ENCODE measurements at places on chromosomes 12 and 14.

DNA sequence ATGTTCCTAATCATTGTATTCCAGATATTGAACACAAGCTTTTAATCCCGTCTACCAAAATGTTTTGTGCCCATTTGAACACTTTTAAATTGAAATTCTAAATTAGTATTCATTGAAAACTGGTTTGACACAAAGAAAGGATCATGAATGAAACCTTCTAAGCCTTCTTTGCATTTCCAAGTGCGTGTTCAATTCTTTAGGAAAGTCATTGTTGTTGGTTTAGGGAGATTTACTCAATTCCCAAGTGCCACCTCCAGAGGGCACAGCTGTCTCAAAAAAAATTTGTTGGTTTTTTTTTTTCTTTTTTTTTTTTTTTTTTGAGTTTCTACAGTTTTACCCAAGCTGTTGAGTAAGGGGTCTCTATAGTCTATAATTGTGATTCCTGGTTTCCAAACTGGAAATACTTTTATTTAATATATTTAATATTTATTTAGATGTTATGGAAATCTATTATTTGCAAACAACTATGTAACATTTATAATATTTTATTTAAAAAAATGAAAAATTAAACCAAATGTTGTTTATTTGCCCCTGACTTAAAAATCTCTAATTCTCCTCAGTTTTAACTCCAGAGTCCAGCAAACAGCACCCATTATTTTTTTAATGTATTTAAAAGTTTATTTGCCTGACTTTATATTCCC lies 79.9 kb downstream of the NEDD1 start:
- peak; percentile 33 for DNase-seq

DNA sequence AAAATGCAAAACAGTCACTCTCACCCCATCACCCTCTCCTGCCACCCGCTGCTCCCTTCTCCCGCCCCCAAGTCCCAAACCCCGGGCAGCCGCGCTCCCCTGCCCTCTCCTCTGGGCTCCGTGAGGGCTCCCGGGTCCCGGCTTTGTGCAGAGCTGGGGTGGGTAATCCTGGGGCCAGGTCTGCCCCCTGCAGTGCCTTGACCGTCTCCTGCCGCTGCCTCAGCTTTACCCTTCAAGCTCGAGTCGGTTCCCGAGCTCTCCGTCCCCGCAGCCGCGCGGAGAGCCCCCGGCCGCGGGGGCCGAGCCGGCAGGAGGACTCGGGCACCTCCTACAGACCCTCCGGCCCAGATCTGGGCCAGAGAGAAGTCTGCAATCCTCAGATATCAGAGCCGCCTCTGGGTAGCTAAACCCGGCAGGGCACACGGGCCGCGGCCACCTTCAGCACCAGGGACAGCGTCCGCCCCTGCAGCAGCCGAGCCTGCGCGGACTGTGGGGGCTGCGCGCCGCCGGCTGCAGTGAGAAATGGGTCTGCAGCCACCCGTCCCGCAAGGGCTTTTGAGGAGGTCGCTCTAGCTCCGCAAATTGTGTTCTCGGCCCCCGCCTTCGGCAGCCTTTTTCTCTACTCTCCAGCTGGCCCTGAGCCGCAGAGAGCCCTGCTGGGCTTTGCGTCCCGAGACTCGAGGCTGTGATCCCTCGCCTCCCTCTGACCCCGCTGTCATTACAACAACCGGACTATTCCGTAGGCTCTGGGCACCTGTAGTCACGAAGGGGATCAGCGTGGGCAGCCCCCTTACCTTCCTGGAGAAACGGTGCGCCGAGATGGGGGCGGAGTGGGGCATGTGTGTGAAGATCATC lies 1.2 kb downstream of the PRMT8 start:
- peak; percentile 50 for DNase-seq

DNA sequence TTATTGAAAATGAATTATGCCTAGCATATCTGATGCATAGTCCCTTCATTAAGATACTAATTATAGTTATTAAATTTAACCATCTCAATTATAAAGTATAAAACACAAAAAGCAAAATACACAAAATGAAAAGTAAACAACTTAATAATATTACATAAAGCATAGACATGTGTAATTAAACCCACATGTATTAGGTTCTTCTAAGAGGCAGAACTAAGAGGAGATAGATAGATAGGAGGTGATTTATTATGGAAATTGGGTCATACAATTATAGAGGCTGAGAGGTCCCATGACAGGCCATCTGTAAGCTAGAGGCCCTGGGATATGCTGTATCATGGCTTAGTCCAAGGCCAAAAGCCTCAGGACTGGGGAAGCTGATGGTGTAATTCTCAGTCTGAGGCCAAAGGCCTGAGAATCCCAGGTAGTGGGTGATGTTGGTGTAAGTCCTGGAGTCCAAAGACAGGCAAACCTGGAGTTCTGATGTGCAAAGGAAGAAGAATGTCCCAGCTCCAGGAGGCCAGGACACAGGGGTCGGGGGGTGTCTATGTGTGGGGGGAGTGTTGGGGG lies 953.3 kb downstream of the TRHDE start:
- no peak for DNase-seq

GRCh38 chr14:90697577-90698206 lies 118.5 kb downstream of the TTC7B start:
- DNase-seq, result peak; percentile 49

GRCh38 chr12:121668750-121669520 lies 519 bp downstream of the MORN3 start:
- no peak for DNase-seq

GRCh38 chr12:52054833-52055730 lies 3.8 kb downstream of the NR4A1 start:
- DNase-seq, result no peak

- DNase-seq, result no peak
Measured at GRCh38 chr14:100292776-100293461, 13.3 kb downstream of the SLC25A29 start.

GRCh38 chr12:1974812-1975211 lies 29.4 kb downstream of the DCP1B start:
- DNase-seq, result no peak

- DNase-seq, result no peak
Measured at GRCh38 chr14:38209572-38210557, 2.2 kb downstream of the SSTR1 start.

Measured in NCI-H526 treated with DMSO at 0.1 percent for 48 hours (cell line).